SK-MEL-5 (cell line): ENCODE measurements at places on chromosomes 3 and 15.

DNA sequence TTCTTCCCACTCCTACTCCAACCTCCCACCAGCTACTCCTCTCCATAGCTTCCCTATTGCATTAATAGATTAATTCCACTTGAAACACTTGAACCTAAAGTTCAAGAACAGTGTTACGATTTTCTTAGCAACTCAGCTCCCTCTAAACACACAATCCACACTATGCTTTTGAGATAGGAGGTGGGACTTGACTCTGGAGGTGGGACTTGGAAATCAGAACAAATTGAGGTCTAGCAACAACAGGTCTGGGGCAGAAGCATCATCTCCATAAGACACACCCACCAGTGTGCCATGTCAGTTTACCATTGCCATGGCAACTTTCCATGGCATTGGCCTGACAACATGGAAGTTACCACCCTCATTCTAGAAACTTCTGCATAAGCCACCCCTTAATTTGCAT is 336.5 kb upstream of the ALCAM start:
- DNase-seq = no peak

GRCh38 chr3:178203650-178204049 is 332.6 kb upstream of the KCNMB2 start:
- no peak for DNase-seq

GRCh38 chr3:127820221-127820825 is 2.0 kb downstream of the MGLL start:
- peak; percentile 10 for DNase-seq

- no peak for DNase-seq
These were observed 20.3 kb downstream of the RGMA start for GRCh38 chr15:93068581-93069199.

DNA sequence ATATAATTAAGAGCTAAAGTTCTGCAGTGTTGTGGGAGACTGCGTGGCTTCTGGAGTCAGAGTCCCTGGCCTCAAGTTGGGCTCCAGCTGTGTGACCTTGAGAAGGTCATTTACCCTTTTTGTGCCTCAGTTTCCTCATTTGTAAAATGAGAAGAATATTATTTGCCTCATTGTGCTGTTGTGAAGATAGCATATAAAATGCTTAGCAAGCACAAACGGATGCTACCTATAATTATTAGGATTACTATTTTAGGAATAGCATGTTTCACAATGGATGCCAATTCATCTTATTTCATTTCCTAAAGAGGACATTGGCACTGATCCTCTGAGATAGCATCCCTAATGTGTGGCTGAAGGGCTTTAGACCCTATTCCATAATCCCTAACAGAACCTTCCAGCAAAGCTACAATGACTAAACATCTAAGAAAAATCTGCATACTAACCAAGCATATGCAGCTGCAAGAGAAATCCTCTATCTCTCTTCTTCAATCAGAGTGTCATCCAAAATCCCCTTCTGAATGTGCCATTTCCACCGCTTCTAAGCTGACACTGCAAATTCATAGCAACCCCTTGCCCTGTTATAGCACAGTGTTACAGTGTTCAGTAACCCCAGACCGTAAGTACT is 148.3 kb downstream of the RBMS3 start:
- DNase-seq = no peak

- no peak for DNase-seq
These were observed 5.0 kb upstream of the CCR2 start for GRCh38 chr3:46348823-46349482.
